ENCODE measurements at places on chromosomes 7 and 10.

- no peak for DNase-seq
Measured at GRCh38 chr7:141916099-141916498, at the start of gene OR9A4. Gene OR9A4, plus strand, starts transcription at chr7:141916399. Its CDS starts 2,477 bp downstream, at chr7:141918876.

- no peak for DNase-seq
Measured at GRCh38 chr7:103989785-103990767, 618 bp upstream of the RELN start.

DNA sequence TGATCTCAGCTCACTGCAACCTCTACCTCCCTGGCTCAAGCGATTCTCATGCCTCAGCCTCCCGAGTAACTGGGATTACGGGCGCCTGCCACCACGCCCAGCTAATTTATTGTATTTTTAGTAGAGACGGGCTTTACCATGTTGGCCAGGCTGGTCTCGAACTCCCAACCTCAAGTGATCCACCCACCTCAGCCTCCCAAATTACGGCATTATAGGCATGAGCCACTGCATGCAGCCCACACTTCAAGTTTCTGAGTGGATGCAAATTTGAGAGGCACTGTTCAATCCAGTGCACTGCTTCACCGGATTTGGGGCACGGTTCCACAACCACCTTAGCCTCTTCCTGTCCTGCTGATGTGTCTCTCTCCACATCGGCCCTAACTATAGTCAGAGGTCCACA lies 16.5 kb downstream of the CNPY1 start:
- DNase-seq: no peak

- DNase-seq: no peak
Measured at GRCh38 chr10:42979721-42980467, 97.0 kb upstream of the RET start.

DNA sequence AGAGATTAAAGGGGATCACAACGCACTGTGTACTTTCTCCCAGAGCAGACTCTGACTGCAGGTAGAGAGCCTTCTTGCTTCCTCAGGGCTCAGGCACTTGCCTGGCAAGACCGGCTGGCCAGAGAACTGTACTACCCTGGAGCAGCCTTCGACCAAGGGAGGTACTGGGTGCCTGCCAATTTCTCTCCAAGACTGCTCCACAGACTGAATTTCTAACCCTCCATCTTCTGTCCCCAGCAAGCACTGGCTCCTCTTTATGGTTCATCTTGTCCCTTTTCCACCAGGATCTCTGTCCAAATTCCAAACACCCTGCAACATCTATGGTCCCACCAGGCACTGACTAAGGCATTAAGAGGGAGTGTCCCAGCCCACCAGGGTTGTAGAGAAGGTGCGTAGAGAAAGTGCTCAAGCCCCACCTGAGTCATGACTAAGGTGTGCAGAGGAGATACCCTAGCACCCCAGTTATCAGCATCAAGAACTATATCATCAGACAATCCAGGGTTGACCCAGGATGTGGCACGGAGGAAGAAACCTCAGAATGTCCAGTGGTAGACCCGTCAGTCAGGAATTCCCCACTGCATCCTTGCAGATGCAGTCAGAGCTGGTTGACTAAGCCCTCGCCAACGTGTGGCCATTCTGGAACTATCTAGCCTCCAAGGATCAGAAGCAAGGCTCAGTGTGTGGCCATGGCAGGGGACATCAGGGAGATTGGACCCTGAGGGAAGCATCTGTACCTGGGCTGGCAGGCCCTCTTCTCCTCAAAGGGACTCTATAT lies 60.9 kb upstream of the CAMK2B start:
- DNase-seq: no peak

- no peak for DNase-seq
Measured at GRCh38 chr7:11491811-11492210, 340.2 kb downstream of the THSD7A start.

Data from NT2/D1 (cell line).